ENCODE measurements at places on chromosomes 4 and X.

- DNase-seq = no peak
These were observed 43.8 kb downstream of the GLRA2 start for GRCh38 chrX:14573161-14573560.

DNA sequence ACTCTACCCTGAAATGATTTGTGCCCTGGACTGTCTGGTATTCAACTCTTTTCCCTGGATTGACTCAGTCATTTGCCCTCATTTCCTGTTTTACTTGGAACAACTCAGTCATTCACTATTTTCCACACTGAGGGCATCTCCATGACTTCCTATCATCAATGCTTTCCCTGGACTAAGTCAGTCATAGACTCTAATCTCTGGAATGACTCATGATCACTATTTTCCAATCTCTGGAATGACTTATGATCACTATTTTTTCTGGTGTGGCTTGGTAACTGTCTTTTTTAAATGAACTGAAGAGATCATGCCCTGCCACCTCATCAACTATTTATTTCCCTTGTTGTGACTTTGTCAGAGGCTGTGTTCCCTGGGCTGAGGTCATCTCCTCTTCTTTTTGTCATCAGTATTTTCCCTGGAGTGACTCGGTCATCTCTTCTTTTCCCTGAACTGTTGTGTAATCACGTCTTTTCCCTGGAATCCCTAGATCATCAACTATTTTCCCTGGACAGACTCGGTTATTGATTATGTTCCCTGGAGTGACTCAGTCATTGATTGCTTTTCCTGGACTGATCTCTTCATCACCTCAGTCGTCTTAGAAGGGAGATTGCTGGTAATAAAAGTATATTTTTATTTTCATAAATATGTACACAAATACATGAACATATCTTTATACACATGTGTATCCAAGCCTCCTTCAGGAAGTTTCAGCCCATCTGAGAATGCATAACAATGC lies 327.1 kb upstream of the VCX start:
- no peak for DNase-seq

GRCh38 chrX:86133761-86134160 lies 14.5 kb upstream of the DACH2 start:
- no peak for DNase-seq

GRCh38 chr4:152825336-152825735 lies 45.6 kb downstream of the ARFIP1 start:
- DNase-seq = no peak

DNA sequence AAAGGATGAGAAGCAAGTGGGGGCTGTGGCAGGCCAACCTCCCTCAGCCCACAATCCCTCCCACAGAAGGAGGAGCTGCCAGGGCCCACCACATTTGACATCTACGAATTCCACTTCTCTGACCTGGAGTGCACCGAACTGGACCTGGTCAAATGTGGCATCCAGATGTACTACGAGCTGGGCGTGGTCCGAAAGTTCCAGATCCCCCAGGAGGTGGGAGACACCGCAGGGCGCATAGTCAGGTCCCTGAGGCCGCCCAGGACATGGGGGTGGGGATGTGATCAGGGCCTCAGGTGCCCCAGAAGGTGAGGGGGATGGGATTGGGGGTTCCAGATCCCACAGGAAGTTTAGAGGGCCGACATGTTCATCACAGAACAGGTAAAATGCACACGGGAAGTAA lies 13.7 kb downstream of the ATP5ME start:
- no peak for DNase-seq

DNA sequence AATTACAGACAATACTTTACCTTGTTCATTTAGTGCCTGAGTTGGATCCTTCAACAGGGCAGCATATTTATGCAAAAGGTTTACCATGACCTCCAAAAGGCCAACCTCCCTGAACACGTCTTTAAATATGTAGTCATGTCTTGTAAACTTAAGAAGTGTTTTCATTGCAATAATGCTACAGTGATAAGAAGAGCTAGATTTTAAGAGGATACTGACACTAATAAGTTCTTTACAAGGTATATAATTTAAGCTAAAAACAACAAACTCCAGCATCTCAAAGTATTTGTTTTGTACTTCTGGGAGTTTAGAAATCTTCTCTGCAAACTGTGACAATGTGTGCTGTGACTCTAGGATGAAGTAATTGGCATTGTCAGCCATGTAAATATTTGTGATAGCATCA lies 145.4 kb downstream of the WDFY3 start:
- no peak for DNase-seq

DNA sequence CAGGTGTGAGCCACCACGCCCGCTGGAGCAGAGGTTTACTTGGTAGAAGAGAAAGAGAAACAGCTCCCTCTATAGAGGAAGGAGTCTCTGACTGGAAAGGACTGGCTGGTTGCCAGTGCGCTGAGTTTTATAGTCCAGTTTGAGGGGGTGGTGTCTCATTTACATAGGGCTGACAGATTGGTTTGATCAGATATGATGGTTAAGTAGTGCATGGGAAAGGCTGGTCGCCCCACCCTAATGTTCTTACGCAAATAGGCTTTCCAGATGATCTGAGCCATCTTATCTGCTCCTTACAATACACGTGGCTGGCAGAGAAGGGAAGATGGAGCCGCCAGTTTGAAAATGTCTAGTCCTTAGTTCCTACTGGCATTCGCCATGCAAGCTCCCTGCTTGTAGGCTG lies 439.5 kb downstream of the NAF1 start:
- no peak for DNase-seq

GRCh38 chr4:78962597-78963115 lies 23.4 kb upstream of the PAQR3 start:
- DNase-seq = no peak

DNA sequence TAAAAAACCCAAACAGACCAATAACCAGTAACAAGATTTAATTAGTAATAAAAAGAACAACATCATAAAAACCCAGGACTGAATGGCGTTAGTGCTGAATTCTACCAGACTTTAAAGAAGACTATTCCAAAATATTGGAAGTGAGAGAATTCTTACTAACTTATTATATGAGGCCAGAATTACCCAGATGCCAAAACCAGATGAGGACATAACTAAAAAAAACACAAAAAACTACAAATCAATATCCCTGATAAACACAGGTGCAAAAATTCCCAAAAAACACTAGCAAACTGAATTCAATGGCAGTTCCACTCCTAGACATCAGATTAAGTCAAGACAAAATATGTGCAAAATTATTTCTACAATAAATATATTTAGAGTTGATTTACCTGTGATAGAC lies 400.1 kb upstream of the PABPC4L start:
- DNase-seq = no peak

DNA sequence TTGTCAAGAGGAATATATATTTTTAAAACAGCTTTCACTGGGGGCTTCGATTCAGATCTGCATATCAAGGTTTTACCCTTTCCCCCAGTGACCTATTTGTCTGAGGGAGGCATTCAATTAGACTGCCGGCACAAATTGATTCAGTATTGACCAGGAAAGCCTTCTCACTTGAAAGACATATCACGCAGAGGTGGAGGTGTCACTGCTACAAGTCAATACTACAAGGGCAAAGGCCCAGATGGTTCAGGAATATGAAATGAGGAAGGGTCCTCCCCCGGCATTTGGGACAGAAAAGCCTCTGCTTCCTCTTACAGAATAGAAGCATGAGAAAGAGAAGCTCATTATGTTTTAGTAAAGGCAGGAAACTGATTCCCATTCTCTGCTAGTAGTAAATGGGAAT lies 383.6 kb downstream of the HNRNPD start:
- no peak for DNase-seq

- no peak for DNase-seq
These were observed 682.2 kb upstream of the AMOT start for GRCh38 chrX:113522814-113523213.

GRCh38 chr4:153466949-153467896 lies 1.1 kb downstream of the TMEM131L start:
- peak; percentile 49 for DNase-seq

- DNase-seq = no peak
These were observed 274.3 kb upstream of the IL1RAPL1 start for GRCh38 chrX:28312965-28313364.

DNA sequence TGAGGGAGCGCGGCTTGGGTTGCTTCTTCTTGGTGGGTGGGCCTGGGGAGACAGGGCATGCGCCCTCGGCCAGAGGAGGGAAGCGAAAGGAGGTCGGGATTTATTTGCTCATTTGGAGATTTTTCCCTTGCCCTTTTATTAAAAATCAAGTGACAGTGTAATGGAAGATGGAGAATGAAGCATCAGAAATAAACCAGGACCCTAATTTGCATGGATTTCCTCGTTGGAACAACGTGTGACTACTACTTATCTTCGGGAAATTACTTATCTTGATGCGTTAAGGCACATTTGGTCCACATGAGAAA lies 709 bp upstream of the CLOCK start:
- peak; percentile 73 for DNase-seq

DNA sequence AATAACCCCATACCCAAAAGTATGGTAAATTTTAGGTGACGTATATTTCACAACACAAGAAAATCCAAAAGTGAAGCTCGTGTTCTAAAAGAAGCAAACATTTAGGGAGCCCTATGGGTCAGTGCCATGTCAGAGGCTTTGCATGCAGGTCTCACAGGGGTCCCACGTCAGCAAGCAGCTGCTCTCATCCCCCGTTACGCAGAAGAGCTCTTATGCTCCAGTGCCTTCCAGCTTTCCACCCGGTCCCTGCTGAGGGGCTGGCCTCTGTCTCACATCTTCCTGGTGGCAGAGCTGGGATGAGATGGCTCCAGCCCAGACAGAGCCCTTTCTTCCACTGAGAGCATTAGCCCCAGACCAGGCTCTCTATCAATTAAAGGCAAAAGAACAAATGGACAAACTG lies 82.0 kb downstream of the IRF2 start:
- DNase-seq = no peak

- DNase-seq = peak; percentile 33
These were observed 90.5 kb upstream of the CCDC160 start for GRCh38 chrX:134146493-134146892.

DNA sequence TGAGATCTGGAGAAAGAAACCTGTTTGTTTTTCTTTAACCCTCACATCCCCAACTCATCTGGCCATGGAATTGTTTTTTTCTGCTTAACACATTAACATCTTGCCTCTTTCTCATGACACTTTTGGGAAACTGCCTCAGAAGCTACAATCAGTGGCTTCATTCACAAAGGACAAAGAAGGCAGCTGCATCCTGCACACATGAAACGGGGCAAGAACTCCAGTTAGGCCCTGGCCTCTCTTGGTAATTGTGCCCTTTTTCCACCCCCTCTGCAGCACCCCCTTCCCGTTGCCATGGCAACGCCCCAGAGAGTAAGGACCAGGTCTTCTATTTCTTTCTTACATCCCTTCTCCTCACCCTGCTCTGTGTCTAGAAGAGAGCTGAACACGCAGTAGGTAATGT lies 103.4 kb downstream of the PDGFRA start:
- no peak for DNase-seq

- no peak for DNase-seq
These were observed 39.7 kb downstream of the IGFBP7 start for GRCh38 chr4:57070461-57070860.

DNA sequence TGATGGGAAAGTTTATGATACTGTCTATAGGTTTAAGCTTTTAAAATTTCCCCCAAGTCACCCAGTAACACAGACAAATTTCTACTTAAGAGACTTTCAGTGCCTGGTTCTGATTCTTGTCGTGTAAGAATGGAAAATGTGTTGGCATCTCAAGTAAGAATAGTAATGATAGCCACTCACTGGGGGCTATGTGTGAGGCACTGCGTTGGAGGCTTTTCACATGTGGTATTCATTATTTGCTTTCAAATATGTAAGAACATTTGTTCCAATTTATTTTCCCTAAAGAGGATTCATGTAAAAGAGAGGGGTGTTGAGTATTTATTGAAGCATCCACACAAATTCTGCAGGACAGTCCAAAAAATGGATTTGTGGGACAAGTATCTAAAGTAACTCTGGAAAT lies 143.6 kb downstream of the FNIP2 start:
- DNase-seq = no peak

- no peak for DNase-seq
These were observed 23.4 kb upstream of the STBD1 start for GRCh38 chr4:76282941-76283689.

- DNase-seq = no peak
These were observed 20.4 kb downstream of the NUP54 start for GRCh38 chr4:76127754-76128153.

- DNase-seq = no peak
These were observed 215.3 kb upstream of the FAM9B start for GRCh38 chrX:9249051-9249846.

DNA sequence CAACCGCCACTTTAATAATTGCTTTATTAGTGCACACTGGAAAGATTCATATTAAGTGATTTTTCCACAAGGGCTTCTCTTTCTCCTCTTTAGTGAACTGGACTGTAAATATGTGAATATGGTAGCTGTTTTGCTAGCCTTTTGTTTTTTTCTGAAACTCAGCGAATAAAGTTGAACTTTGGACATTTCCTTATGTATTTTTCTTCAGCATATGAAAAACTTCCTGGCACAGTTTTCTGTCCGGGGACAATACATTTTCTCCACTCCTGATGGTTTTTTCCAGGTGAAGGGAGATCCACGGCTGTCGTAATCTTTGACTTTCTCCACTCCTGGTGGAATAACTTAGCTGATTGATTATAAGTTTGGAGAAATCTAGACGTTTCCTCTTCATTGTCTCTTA lies 457.4 kb upstream of the FAT1 start:
- DNase-seq = no peak

GRCh38 chr4:15158406-15159091 lies 156.3 kb downstream of the CPEB2 start:
- no peak for DNase-seq

- no peak for DNase-seq
These were observed 600.9 kb upstream of the DIPK2B start for GRCh38 chrX:45801554-45801953.

- DNase-seq = no peak
These were observed 28.1 kb upstream of the NYX start for GRCh38 chrX:41419082-41419481.

- DNase-seq = no peak
These were observed 32.0 kb upstream of the FGF16 start for GRCh38 chrX:77415161-77415560.

- no peak for DNase-seq
These were observed 18.8 kb upstream of the CYP4V2 start for GRCh38 chr4:186172546-186172945.

DNA sequence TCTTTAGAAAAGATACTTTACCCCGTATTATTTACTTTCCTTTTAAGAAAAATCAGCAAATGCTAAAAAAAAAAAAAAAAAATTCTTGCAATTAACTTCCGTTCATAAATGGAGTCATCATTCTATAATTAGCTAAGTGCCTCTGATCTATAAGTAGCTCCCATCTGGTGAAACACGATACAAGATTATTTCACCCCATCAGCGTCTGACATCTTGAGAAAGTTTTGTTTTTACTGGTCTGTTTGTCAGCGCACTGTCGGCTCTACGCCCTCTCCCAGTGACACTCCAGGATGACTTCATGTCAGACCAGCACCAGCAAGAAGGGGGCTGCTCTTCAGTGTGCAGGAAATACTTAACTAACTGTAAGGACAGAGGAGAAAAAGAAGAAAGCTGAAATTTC lies 108.3 kb downstream of the AFAP1 start:
- DNase-seq = no peak

- no peak for DNase-seq
These were observed 20.6 kb upstream of the TEC start for GRCh38 chr4:48290146-48290772.
